ENCODE measurements at places on chromosomes 6 and 20.

- DNase-seq: no peak
Measured at GRCh38 chr20:8196096-8196495, 64.0 kb downstream of the PLCB1 start.

DNA sequence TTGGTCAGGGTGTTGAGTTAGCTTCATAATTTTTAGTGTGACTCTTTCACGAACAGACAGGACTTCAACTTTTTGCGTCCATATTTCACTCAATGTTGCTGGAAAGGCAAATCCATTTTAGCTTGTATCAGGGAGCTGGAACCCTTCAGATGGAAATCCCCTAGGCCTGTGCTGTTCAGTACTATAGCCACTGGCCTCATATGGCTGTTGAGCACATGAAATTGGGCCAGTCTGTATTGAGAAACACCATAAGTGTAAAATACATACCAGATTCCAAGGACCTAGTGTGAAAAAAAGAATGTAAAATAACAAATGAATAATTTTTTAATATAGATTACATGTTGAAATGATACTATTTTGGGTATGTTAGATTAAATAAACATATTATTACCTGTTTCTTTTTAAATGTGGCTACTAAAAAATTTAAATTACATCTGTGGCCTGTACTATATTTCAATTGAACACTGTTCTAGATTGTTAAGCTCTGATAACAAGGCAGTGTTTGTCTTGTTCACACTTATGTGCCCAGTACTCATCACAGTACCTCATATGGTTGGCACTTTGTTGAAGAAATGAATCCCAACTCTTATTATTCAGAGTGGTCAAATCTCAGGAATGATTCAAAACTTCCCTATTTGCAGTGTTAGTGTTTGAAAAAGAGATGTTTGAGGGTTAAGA, 34.3 kb downstream of the CTNNBL1 start:
- DNase-seq: no peak

DNA sequence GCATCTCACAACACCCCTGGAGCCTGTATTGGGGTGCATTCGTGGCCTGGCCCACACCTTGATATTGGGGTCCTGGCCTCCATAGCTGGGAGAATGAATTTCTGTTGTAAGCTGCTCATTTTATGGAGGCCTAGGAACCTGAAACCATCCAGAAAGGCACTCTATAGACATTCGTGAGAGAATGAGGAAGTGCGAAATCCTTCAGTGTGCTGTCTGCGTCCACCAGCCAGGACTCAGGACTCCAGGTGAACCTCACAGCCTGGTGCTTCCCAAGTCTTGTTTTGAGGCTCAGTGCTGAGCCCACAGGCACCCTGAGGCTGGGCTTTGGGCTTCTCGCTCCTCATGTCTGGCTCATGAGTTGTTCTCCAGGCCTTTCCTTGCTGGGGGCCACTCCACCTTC, 11.9 kb upstream of the RBBP8NL start:
- DNase-seq: no peak

DNA sequence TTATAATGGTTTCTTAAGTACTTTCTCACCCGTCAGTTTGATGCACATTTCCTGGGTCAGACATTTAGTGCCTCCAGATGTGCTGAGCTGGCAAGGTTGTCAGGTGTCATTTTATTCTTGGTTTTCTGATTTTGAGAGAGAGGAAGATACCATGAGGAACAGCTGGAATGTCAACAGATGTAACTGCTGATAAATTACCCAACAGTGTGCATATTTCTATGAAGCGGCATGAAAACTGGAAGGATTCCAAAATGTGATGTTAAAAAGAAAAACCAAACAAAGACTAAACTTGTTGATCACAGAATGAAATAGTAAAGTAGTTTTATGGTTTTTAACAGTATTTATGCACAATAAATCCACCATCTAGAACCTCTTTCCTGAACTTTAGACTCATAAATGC, 447.3 kb downstream of the HDGFL1 start:
- DNase-seq: no peak

All from stimulated activated CD4-positive, alpha-beta T cell treated with anti-CD3 and anti-CD28 coated beads, Interleukin-1b, Interleukin-23, amount 100 ng/mL, for 1 hour (primary cell).